CMK (cell line): ENCODE measurements at places on chromosomes 3 and 15.

DNA sequence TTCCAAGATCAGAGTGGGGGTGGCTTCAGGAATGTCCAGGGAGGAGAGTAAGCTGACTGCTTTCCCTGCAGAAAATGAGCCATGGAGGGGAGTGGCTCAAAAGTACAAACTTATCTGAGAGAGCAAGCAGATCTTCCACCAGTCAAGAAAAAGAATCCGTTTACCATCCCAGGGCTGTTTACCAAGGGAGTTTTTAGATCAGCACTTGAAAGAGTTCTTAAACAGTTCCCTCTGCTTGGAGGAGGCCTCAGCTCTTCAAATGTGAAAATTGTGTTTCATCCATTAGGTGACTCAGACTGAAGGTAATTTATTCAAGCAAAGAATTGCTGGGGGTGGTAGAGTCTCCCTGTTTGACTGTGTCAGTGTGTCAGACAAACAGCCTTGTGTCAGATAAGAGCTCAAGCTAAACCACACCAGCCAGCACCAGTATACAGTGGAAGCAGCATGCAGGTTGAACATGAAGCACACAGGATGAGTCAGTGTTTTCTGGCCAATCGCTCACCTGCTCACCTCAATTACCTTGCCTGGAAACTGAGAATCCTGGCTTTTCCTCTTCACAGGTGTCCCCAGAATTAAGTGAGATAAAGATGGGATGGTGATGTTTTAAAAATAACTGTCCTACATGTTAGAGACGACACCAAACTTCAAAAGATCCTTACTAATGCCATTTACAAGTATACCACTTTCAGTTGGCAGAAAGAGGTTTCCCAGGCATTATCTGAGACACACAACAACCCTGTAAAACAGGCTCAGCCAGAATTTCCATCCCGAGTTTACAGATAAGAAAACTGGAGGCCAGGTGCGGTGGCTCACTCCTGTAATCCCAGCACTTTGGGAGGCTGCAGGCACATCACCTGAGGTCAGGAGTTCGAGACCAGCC lies 21.7 kb downstream of the SH3BP5 start:
- no peak for DNase-seq

GRCh38 chr15:60865507-60865906 lies 363.6 kb downstream of the RORA start:
- no peak for DNase-seq

DNA sequence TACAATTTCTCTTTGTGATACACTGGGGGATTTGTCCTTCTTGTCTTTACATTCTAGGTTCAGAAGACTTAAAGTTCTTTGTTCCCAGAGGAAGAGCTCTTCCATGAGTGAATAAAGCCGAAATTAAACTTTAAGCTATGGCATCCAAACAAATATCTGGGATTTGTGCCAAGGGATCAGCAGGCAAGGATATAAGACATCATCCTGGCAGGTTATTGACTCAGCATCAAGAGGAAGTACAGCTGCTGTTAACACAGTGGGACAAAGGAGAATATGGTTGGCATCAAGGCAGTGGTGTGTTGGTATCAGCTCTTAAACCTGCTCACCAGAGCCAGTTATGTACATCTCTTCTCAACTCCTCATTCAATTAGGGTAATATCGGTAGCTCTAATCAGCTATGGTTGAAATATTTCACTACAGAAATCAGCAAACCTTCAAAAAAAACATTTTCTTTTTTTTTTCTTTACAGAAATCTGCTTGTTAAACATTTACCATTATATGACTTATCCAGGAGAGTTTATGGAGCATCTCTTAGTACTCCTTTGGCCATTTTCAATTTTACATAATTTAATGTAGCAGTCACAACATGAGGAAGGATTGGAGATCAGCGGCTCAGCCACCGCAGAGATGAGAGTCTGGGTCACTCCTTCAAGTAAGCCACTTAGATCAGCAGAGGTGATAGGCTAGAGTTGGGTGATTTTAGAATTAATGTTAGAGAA lies 1198.6 kb upstream of the EPHA6 start:
- DNase-seq, result no peak

DNA sequence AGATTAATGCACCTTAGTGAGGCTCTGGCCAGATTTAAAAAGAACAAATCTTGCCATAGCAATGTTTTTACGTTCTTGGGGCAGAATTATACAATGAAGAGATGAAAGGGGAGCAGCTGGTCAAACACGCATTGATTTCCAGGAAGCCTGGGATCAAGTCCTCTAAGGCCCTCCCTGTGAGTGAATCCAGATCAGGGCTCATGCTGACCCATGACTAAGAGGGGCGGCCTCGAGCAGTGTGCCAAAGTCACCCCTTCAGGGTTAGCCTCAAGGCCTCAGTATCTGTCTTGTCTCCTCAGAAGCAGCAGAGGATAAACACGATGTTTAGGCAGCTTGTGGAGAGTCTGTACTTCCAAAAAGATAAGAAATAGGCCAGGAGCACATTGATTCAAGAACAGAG lies 9.3 kb upstream of the RBP1 start:
- no peak for DNase-seq

GRCh38 chr3:126679831-126680666 lies 24.0 kb upstream of the CHCHD6 start:
- DNase-seq, result no peak
